Panc1 (cell line): ENCODE measurements at places on chromosomes 16 and 17. TPM values are rescaled to one million over a fixed set of nuclear protein-coding genes. Genes with fewer than 3 reads are reported as not detected.

The UTP18 gene
- total RNA-seq = 96.3 TPM

The KRTAP1-4 gene
- not detected for total RNA-seq

The SPEM3 gene
- total RNA-seq = not detected

The C16orf86 gene
- total RNA-seq = 0.80 TPM

The TBC1D3I gene
- total RNA-seq = 0.54 TPM

The TEKT1 gene
- total RNA-seq = not detected

The RGS9 gene
- 3.3 TPM for total RNA-seq

The CIITA gene
- 0.41 TPM for total RNA-seq

The CALB2 gene
- total RNA-seq = 0.59 TPM

The MMP28 gene
- 1.6 TPM for total RNA-seq

The ZNF750 gene
- total RNA-seq = not detected

The TBC1D3K gene
- total RNA-seq = 1.5 TPM

- peaks cover 3% of the 10 kb centered on the region for H3K4me1 ChIP-seq
- no peak overlapping the region for H3K4me3 ChIP-seq
- no peaks in the 10 kb centered on the region for H3K27me3 ChIP-seq
- no peak for DNase-seq
- H3K36me3 ChIP-seq = no peaks in the 10 kb centered on the region
- H3K27ac ChIP-seq = no peak overlapping the region
Observed at GRCh38 chr17:2309338-2310154, 5.8 kb downstream of the SRR start.

DNA sequence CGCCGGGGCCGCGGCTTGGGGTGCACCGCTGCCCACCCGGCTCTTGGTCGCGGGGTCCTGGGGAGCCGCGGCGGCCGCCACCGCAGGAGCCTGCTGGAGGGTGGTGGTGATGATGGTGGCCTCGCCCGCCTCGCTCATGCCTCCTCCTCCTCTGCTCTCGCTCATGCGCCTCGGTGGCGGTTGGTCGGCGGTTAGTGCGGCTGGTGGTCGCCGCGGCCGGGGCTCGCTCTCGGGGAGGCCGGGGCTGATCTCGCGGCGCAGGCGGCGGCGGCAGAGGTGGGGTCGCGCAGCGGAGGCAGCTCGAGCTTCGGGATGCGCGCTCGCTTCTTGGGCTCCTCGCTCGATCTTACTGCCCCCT lies 41.6 kb downstream of the AHSP start:
- no peak for DNase-seq
- H3K27me3 ChIP-seq = no peaks in the 10 kb centered on the region
- no peak overlapping the region for H3K4me3 ChIP-seq
- no peaks in the 10 kb centered on the region for H3K36me3 ChIP-seq
- H3K27ac ChIP-seq = no peak overlapping the region

DNA sequence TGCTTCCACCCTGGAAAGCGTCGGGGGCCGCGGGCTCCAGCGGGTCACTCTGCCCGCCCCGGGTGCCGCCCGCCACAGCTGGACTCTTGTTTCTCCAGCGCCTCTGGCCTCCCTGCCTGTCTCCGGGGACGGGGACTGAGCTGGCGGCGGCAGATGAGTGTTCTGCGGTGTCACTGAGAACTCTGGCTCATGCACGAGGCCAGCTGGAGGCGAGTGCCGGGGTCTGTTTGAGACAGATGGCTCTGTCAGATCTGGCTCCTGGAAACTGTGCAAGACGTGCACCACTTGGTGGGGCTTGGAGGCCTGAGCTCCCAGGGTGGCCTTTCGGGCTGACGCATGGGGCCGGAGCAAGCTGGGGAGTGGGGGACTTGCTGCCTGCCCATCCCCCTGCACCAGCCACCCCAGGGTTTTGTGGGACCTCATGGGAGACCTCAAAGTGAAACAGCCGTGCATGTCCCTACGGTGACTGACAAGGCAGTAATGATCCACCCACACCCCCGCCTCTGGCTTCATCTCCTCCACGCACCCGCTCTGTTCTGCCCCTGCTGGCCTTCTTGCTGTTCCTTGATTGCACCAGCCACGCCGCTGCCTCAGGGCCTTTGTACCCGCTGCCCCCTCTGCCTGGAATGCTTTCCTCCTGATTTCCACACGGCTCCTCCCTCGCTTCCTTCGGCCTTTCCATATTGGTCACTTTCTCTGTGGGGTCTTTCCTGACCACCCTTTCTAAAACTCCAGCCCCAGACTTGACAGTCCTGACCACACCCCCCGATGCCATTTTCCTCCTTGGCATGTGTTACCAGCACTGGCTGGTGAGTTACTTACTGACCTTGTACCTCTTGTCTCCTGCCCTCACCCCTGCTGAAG lies 174.9 kb upstream of the CIBAR2 start:
- no peak overlapping the region for H3K4me3 ChIP-seq
- H3K36me3 ChIP-seq = no peaks in the 10 kb centered on the region
- no peak for DNase-seq
- H3K27ac ChIP-seq = no peak overlapping the region
- H3K27me3 ChIP-seq = no peaks in the 10 kb centered on the region
- peaks cover 27% of the 10 kb centered on the region for H3K4me1 ChIP-seq

GRCh38 chr16:84458606-84459532 lies 45.6 kb downstream of the MEAK7 start:
- no peaks in the 10 kb centered on the region for H3K36me3 ChIP-seq
- no peaks in the 10 kb centered on the region for H3K27me3 ChIP-seq
- H3K4me3 ChIP-seq = no peak overlapping the region
- DNase-seq = no peak
- no peaks in the 10 kb centered on the region for H3K4me1 ChIP-seq

- H3K36me3 ChIP-seq = peaks cover 13% of the 10 kb centered on the region; the same call in 1 of the 2 replicates
- peaks cover 38% of the 10 kb centered on the region for H3K4me1 ChIP-seq
- no peak overlapping the region for H3K27ac ChIP-seq
- H3K27me3 ChIP-seq = no peaks in the 10 kb centered on the region
- no peak overlapping the region for H3K4me3 ChIP-seq
Observed at GRCh38 chr17:79005063-79005861, 4.3 kb downstream of the CANT1 start.

DNA sequence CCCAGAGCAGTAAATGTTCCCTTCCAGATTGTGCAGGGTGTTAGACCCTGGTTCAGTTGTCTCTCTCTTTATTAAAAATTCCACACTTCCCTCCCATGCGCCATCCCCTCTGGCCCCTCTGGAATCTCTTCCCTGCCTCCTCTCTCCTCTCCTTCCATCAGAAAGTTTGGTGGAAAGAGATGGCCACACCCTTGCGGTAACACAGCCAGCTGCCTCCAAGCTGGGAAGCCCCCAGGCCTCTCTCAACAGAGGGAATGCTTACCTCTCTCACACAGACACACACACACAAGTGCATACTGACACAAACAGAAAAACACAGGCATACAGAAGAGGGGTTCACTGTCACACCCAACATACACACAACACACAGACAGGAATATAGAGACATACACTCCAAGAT lies 220.5 kb downstream of the C16orf78 start:
- H3K27me3 ChIP-seq = no peaks in the 10 kb centered on the region; the same call in 1 of the 2 replicates
- no peak overlapping the region for H3K4me3 ChIP-seq
- DNase-seq = no peak
- no peaks in the 10 kb centered on the region for H3K36me3 ChIP-seq
- no peaks in the 10 kb centered on the region for H3K4me1 ChIP-seq
